ENCODE measurements at places on chromosomes 1 and 21.

GRCh38 chr1:114008993-114009392 is 29.7 kb downstream of the OLFML3 start:
- no peak for DNase-seq

DNA sequence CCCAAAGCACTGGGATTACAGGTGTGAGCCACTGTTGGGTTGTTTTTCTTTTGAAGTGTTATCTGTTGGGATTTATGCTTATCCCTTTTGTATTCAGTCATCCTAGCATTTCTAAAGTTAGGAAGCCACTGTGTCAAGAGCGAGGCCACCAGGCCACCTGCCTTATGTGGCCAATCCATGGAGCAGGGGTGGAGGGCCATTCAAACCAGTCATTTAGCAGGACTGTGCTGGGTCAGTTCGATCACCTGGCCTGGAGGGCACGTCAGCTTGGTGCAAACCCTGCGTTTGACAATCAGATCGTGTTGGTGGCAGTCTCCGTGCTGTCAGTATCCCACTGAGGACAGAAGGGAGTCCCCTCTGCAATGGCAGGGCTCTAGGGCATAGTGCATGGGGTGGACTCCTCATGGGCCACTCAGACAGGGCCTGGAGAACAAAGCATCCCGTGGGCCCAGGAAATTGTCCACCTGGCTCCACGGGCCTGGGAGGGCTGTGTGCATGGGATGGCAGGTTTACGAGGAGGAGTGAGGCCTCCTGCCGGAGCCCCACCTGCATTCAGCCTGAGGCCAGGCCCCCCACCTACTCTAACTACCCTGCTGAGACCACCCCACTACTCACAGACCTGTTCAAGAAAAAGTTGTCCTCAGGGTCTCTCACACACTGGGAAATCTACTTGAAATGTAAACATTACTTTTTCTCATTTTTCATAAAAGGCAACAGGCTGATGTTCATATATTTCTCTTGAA is 242.3 kb downstream of the SDCCAG8 start:
- DNase-seq = no peak

DNA sequence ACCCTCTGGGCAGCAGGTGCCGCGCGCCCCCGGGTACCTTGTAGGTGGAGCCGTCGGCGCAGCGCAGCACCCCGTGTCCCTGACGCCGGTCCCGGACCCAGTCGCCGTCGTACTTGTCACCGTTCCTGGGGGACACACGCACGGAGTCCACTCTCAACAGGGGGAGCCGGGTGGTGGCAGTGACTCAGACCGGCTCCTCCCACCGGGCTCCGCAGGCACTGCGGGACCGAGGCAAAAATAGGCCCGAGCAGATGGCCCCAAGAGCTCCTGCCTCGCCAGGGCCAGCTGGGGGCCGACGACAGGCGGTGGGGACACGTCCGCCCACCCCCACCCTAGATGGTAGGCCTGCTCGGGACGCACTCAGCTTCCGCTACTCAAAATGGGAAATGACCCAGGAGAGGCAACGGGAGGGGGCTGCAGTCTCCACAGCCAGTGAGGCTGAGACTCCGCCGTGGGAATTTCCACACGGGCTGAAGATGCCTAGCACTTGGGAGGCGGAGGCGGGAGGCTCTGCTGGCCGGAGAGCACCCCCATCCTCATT is 6.3 kb downstream of the MORN1 start:
- no peak for DNase-seq

DNA sequence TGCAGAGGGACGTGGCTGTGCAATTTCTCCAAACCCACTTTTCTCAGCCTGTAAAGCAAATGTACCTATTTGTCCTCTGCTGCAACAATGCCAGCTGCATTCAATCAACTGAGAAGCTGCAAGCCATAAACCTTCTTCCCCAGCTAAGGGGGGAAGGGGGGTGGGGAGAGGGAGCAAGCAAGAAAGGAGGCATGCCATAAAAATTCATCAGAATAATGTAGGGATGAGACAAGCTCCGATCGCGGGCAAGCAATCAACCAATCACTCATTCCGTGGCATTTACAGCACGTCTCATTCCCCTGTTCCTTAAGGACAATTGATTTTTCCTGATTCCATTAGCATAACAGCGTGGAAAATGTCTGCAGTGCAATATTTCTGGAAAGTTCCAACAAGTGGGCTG is 144.8 kb downstream of the DMRTA2 start:
- DNase-seq = no peak

DNA sequence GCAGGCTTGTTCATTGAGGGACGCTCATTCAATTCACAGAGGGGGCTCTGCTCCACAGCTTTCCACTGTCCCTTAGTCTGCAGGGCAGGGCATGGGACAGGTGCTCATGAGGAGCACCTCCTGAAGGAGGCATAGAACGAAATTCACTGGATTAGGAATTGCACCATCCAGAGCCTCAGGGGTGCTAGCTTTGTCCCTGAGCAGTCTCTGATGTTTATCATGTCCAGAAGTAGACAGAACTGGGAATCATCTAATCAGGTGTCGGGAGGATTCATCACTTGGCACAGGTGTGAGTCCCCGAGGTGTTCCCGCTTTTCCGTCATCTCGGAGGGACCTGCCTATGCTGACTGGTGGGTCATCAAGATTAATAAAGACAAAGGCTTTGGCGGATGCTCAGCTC is 321.4 kb downstream of the AJAP1 start:
- no peak for DNase-seq

DNA sequence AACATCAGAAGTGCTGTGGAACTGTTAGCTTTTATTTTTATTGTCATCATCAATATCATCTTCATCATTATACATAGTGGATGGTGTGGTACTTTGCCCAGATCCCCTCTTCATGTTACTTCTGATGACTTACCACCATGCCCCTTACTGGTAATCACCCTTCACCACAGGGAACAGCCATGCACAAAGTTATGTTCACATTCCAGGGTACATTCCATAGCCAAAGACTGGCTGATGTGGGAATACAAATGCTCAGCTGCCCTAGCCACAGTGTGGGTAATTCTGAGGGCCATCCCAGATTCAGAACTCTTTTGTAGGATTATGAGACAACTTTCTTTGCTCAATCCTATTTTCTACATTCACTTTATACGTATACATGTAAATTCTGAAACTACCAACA is 691.3 kb upstream of the CXADR start:
- no peak for DNase-seq

DNA sequence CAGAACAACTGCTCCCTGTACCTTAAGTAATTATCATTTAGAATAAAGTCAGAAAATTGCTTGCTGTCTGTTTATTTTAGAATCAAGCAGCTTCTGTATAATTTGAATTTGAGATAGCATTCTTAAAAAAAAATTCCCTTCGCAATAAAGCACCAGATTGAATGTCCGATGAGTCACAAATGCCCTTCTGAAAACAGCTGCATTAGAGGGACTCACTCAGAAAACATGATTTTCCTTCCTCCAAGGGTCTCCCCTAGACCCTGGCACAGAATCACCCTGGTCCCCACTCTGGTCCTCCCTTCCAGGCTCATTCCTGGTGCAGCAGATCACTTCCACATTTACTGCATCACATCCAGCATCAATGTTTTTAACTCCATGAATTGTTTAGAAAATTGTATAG is 471.1 kb upstream of the VAMP3 start:
- DNase-seq = no peak

DNA sequence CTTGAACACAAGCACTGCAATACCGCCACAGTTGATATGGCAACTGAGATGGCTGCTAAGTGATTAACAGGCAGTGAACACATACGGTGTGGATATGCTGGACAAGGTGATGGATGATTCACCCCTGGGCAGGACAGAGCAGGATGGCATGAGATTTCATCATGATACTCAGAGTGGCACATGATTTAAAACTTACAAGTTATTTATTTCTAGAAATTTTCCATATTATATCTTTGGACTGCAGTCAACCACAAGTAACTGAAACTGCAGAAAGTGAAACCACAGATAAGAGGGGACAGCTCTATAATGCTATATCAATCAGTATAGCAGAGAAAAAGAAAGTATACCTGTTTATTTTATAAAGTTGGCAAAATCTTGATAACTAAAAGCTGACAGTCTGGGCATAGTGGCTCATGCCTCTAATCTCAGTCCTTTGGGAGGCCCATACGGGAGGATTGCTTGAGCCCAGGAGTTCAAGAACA is 47.9 kb downstream of the PHACTR4 start:
- DNase-seq = no peak

- no peak for DNase-seq
These were observed 15.9 kb downstream of the MX2 start for GRCh38 chr21:41377715-41378114.

- no peak for DNase-seq
These were observed 52.0 kb upstream of the ARHGEF16 start for GRCh38 chr1:3402258-3403010.

DNA sequence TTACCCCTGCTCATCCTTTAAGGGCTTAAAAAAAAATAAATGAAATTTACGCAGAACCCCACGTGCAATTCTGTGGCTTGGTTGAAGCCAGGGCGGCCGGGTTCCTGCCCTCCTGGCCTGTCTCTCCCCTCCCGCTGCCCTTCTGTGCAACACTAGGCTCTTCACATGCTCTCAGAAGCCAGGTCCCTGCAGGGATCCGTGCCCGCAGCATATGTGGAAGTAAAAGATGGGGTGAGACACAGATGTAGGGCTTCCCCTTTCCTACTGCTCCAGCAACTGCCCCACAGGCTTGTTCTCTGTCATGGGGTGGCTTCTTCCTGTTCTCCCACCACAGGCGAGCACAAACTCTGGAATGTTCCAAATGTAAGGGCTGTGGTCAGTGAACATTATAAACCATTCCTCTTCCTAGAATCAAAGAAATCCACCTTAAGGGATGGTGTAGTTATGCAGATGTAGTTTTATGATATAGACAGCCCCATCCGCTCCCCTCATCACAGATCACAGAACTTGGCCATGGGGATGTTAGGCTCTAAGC is 535.4 kb downstream of the KIF26B start:
- no peak for DNase-seq

- no peak for DNase-seq
These were observed 6.5 kb downstream of the DENND2D start for GRCh38 chr1:111193712-111194480.

DNA sequence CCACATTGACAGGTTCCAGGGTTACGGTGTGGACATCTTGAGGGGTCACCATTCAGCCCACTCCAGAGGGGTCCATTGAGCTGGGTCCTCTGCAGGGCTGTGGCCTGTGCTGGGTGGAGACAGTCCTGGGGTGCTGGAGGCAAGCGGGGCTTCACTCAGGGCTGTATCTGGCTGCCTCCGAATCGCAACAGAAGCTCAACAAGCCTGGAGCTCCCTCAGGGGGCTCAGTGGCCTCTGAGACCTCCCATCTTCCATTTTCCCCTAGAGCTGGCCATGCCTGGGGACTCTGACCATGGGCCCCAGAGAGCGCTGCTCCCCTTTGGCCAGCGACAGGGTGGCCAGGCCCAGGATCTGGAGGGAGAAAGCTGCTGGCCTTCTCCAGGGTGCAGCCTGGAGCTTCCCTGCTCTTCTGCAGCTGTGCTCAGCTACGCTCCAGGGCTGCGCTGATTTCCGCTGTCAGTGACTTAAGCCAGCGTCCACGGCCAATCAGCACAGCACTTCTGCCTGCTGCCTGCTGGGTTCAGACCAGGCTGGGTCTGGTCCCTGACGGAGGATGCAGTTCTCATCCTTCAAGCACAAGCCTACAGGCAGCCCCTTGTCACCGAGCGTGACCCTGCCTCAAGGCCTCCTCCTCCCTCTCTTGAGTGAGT is 45.0 kb upstream of the ADARB1 start:
- DNase-seq = no peak

DNA sequence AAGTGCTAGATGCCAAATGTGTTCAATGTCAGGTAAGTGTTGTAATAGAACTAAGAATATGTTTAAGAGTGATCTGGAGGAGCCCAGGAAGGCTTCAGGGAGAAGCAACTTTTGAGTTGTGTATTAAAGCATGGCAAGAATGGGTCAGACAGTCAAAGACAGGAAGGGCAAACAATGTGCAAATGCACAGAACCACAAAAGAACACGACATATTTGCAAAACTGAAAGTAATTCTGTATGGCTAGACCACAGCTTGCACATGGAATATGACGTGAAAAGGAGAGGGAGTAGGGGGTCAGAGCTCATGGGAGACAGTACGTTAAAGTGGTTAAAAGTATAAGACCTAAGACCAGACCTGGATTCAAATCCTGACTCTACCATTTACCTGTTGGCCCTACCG is 7.1 kb upstream of the SORT1 start:
- no peak for DNase-seq

Data from naive thymus-derived CD4-positive, alpha-beta T cell (primary cell).